Right lobe of liver (tissue), 6 donors: ENCODE measurements at places on chromosomes 5 and 9.

GRCh38 chr9:117783828-117784227, 79.6 kb downstream of the TLR4 start:
- no peak for DNase-seq

GRCh38 chr9:33273972-33274328, 9.1 kb downstream of the CHMP5 start:
- no peak for DNase-seq

DNA sequence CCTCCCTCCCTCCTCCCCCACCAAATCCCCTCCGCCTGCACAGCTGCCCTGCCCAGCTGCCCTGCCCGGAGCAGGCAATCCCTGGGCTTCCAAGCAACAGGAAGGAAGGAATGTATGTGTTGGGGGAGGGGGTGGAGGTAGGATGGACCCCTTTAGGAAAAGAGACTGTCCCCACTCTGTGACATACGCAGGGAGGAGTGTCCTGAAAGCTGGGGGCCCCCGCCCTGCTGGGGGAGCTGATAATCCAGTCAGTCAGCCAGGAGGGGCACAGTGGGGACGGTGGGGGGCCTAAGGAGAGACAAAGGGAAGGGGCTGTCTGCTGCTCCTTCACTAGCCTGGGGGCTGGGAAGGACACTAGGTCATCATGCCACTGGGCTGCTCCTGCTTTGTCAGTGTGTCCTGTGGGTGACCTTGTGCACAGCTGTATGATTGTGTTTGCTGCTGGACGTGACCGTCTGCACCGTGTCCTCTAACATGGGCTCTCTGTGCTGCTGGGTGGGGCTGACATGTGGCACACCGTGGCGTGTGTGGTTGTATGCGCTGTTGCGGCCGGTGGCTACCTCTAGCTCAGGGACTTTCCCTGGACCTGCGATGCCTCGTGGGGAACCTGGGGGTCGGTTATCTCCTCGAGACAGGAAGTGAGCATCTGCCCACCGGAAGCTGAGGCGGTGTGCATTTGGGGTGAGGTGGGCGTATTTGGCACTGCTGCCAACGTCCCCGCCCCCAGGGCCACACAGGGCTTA, 3.0 kb downstream of the N4BP3 start:
- DNase-seq, result no peak

DNA sequence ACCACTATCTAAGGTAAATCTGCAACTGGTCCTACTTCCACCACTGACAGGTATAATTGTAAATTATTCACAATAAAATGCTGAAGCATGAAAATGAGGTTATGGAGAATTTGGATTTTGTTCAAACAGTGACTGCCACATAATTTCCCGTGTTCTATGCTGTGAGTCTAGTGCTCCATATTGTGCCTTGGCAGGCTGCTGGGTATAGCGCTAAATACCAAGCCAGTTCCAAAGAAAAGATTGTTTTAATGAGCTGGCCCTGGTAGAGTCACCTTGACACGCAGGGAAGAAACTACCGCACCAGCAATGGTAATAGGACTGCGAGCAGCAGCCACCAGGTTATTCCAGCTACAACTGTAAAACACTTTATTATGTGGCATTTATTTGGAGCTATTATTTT, 30.4 kb downstream of the PSMB7 start:
- DNase-seq, result no peak

- no peak for DNase-seq
These were observed 25.2 kb upstream of the PLAC8L1 start for GRCh38 chr5:146130440-146131045.

DNA sequence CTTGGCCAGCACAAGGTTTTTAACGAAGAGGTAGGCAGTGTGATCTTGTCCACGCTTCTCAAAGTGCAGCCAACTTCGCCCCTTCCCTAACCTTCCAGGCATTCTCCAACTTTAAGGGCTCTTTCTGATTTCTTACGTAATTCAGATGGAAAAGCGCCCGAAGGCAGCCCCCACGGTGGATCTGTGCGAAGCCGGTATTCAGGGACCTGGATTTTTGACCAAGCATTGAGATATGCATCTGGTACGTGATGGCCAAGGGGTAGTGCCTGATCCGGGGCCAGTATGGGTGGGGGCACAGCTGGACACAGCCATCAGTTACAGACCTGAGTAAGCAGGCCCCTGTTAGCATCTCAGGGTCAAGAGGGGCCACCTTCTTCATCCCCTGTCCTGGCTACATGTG, 80.0 kb downstream of the AMBP start:
- DNase-seq, result no peak

- DNase-seq, result no peak
These were observed 12.6 kb downstream of the PBX3 start for GRCh38 chr9:125759764-125760129.

- peak; percentile 63 for DNase-seq
These were observed 25.2 kb upstream of the SYNPO start for GRCh38 chr5:150615141-150615699.

DNA sequence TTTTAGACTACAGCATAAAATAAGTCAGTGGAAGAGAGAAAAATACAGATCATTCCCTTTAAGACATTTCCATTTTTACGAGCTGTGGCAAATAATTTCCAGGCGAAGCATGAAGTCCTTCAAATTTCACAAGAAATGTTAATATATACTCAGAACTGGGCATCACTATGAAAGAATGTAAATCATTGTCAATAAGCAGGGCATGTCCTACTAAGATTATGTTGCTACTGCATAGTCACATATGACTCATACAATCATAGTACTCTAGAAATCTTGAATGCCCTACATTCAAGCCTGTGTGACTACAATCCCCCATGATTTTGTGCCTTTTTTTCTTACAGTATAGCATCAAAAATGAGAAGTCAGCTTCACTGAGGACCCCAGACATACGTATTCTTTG, 485.2 kb upstream of the FTMT start:
- no peak for DNase-seq

DNA sequence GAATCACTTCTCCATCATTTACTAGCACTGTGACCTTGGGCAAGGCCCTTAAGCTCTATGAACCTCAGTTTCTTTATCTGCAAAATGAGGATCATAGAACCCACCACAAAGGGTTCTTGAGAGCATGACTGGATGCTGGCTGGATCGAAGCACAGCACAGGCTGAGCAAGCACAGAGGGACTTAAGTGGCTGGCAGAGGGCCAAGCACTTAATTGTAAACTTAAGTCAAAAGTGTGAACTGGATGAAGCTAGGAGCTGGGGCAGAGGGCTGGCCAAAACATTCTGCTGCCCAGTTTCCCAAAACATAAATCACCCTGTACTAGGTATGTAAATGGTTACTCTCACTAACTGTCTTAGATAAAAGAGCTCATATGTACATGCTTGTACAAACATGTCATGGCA, 112.3 kb upstream of the WWC1 start:
- no peak for DNase-seq

DNA sequence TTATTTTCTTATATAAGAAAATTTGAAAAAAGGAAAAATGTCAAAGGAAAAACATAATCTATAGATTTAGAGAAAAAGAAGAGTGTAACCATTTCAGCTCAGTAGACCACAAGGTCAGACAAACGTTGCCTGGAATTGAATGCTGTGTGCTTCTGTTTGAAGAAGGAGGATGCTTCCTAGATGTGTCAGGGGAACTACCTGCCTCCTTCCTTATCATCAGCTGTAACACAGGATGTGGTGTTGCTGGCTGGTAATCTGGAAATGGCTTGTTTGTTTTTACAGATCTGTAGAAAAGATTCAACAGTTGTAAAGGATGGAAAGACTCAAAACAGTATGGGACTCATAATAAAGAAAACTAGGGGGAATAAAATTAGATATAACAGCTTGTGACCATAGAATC, 160.7 kb upstream of the MEF2C start:
- DNase-seq, result no peak

DNA sequence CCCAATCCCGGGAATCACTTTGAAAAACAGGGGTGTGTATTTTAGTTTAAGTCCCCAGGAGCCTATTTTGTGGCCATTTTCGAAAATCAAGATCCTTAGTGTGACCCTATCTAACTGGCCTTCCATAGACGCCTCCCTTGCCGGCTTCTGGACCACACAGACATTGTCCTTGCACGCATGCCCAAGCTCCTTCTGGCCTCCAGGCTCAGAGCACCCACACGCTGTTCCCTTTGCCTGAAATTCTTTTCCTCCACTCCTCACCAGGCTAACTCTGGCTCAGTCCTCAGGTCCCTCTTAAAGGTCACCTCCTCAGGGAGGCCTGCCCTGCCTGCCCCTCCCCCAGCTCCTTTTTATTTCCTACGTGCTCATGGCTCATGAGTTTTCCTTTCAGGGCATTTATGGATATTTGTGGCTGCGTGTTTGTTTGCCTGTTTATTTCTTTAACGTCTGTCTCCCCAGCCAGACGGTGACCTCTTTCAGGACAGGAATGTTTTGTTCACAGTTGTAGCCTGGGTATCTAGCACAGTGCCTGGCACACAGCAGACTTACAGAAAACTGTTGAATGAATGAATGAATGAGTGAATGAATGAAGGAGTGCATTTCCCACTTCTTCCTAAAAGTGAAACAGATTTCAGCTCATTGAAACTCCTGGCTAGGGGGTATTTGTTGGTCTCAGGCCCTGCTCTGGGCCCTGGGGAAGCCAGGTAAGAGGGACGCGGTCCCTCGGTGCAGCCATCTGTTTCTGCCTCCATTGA, 79.1 kb upstream of the IER5L start:
- no peak for DNase-seq

- DNase-seq, result no peak
These were observed 2.6 kb downstream of the IRX1 start for GRCh38 chr5:3598207-3598606.

GRCh38 chr5:178424810-178425177, 165.4 kb downstream of the COL23A1 start:
- DNase-seq, result no peak

GRCh38 chr5:103126557-103126956, 6.5 kb downstream of the PPIP5K2 start:
- DNase-seq, result no peak

GRCh38 chr5:78766412-78766762, 117.8 kb upstream of the LHFPL2 start:
- no peak for DNase-seq

DNA sequence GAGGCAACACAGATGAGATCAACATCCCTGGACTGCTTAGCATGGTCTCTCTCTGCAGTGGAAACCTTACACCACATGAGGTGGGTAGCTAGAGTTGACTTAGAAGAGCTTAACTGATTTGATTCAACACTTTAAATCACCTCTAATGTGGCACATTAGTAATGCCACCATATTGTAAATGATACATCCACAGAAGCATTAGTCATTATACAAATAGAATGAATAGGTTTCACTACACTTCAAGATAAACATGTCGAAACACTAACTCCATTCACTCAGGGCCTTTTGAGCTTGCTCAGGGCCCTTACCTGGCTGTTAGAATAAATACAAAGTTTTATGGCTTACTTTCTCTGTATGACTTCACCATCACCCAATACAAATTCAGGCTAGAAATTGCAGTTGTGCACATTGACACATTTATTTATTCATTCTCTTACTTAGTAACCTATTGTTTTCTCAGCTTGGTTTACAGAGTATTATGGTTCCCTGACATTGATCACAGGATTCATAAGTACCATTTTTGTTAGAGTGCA, 9.3 kb upstream of the SMAD5 start:
- no peak for DNase-seq

GRCh38 chr9:120698766-120699165, 15.5 kb downstream of the MEGF9 start:
- no peak for DNase-seq

DNA sequence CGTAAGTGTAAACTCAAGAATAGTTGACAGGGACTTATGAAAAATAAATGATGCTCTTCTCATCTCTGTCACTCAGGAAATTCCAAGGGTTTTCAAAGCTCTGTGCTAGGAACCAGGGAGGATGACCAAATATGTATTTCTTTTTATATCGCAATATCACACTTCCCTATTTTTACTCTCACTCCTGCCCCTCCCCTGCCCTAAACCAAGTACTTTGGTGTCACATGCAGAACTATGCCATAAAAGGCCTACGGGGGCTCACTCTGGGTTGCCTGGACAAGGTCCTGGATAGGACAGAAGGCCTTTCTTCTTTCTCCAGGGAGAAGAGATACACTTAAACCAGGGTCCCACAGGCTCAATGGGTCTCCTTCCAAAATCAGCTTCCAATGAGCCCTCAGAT, 8.3 kb upstream of the RETREG1 start:
- DNase-seq, result no peak

- no peak for DNase-seq
These were observed 3.5 kb downstream of the LMX1B start for GRCh38 chr9:126617003-126617822.

- no peak for DNase-seq
These were observed 495.2 kb downstream of the TLE4 start for GRCh38 chr9:80066931-80067330.
